ENCODE measurements at places on chromosomes 7 and 10. TPM values are rescaled to one million over a fixed set of nuclear protein-coding genes. Genes with fewer than 3 reads are reported as not detected.

DNA sequence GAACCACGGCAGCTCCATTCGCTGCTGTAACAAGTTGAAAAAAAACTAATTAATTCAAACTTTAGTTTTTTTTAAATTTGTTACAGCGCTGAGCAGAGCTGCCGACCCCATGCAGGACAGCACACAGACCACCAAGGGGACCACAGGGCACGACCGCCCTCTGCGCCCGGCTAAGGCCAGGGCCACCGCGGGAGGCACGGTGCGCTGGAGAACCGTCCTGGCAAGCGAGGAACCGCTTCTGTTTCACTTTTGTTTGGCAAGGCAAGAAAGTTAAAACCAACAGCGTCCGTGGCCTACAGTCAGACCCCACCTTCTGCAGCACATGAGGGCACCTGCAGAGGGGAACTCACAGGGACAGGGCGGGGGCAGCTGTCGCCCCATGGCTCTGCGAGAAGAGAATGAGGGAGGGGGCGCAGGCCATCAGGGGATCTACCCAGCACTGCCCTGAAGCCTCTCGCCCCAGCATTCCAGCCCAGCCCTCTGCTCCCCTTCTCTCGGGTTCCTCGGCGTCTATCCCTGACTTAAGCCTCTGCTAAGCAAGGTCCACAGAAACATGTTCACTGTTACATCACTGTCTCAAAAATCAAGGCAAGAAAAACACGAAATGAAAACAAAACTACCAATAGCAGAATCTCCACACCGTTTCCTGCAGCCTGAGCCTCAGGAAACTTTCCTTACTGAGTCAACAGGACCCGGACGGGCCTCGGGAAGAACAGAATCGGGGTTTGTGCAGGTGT, 204.4 kb downstream of the DIP2C start:
- H3K27me3 ChIP-seq: no peaks in the 10 kb centered on the region
- peaks cover 13% of the 10 kb centered on the region for H3K4me1 ChIP-seq
- H3K36me3 ChIP-seq: no peaks in the 10 kb centered on the region
- DNase-seq: peak; percentile 27
- H3K27ac ChIP-seq: no peak overlapping the region
- H3K4me3 ChIP-seq: no peak overlapping the region

DNA sequence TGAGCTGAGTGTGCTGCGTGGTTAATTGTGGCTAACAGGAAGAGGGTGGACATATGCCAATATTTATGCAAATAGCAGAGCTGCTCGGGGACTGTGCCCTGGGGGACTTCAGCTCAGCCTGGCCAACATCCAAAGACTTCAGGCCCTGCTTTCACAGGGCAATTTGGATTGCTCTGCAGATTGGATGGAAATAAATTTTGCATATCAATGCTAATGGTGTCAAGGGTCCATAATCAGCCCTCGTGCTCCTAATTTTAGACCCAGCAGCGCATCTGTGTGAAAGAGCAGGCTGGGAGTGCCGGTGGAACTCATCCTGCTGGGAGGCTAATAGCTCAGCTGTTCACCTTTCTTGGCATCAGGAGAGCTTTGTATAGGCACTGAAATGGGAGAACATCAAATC, 270.1 kb downstream of the TCERG1L start:
- DNase-seq: no peak
- no peaks in the 10 kb centered on the region for H3K4me1 ChIP-seq
- no peaks in the 10 kb centered on the region for H3K36me3 ChIP-seq
- H3K27ac ChIP-seq: no peak overlapping the region

DNA sequence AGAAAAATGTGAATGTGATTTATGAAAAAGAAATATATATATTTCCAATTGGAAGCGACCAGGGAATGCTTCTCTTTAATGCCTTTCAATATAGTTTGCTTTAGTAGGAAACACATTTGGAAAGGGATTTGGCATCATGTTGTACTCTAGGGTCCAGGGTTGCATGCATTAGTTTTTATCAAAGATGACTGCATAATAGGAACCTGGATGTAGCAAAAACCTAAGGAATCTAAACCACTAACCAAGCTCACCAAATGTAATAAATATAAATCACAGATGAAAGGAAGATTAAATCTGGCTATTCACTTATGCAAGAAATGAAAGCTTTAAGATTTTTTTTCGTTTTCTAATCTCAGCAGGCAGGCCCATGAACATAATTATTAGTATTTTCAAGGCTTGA, 120.0 kb downstream of the ATXN7L1 start:
- no peak for DNase-seq
- H3K27ac ChIP-seq: no peak overlapping the region
- no peaks in the 10 kb centered on the region for H3K27me3 ChIP-seq
- H3K36me3 ChIP-seq: no peaks in the 10 kb centered on the region
- no peak overlapping the region for H3K4me3 ChIP-seq

DNA sequence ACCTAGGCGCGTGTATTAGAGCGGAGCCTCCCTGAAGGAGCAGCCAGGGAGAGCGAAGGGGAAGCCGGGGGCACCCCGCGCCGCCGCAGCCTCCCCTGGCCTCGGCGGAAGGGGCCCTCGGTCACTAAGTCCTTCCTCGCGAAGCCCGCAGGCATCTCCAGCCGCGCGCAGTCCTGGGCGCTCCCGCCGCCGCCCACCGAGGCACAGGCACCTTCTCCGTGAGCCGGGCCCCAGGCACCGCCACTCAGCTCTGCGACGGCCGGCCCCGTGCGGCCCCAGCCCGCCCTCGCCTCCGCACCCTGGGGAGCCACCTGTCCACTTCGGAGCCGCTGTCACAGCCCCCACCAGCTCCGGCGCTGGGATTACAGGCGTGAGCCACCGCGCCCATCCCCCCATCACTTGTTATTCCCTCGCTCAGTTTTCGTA, 80.8 kb downstream of the ZNF467 start:
- no peak for DNase-seq
- H3K27ac ChIP-seq: no peak overlapping the region
- H3K4me1 ChIP-seq: no peaks in the 10 kb centered on the region

DNA sequence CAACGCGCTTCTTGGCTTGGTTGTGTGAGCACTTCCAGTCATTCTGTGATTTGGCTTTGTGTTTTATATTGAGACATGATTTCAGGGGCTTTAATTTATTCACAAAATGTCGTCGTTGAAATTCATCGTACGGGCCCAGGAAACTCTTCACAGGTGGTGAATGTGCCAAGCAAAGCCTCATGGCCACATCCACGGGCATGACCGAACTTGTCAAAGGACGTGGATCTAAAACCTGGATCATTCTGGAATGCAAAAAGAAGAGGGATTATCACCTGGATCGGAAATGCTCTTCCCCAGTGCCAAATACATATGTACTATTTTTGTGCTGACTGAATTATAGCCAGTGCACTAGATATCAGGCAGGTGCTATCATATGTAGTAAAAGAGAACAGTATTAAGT, 2.2 kb downstream of the PPP1R3C start:
- H3K4me1 ChIP-seq: peaks cover 4% of the 10 kb centered on the region
- peaks cover 13% of the 10 kb centered on the region for H3K36me3 ChIP-seq
- no peaks in the 10 kb centered on the region for H3K27me3 ChIP-seq
- H3K4me3 ChIP-seq: no peak overlapping the region
- no peak for DNase-seq

DNA sequence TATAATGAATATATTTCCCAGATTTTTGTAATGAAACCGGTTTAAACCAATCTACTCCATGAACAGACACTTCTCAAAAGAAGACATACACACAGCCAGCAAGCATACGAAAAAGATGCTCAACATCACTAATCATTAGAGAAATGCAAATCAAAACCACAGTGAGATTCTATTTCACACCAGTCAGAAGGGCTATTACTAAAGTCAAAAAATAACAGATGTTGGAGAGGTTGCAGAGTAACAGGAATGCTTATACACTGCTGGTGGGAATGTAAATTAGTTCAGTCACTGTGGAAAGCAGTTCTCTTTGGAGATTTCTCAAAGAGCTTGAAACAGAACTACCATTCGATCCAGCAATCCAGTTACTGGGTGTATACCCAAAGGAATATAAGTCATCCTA, 240.7 kb downstream of the TSPAN12 start:
- no peaks in the 10 kb centered on the region for H3K36me3 ChIP-seq
- DNase-seq: no peak
- no peaks in the 10 kb centered on the region for H3K4me1 ChIP-seq
- H3K4me3 ChIP-seq: no peak overlapping the region

DNA sequence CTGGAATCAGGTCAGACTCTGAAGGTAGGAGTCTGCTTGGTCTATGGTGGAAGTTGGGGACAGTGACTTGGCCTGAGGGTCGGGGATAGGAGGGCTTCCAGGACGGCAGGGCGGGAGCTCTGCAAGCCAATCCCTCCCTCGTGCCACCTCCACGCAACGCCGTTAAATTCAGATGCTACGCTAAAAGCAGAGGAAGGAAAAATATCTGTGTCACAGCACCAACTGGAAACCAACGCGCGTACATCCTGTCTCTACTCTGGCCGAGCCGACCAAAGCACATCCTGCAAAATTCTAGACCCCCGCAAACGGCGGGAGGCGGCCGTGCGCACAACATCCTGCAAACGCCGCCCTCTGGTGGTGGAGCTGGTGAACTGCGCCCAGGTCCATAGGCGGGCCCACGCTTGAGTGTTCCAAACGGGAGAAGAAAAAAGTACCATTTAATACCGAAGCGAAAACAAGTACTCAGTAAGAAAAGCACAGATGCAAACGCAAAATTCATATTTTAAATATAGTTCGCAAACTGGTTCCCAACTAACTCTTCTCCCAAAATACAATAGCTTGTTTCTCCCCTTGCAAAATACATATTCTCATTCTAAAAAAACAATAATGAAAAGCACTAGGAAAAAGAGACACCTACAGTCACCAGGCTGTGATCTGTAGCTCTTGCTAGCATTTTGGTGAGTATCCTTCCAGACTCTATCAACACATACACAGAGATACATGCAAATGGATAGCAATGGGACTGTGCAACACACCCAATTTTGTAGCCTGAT, 45.7 kb upstream of the HSPA12A start:
- peak overlapping the region; percentile 30 for H3K4me3 ChIP-seq
- peaks cover 4% of the 10 kb centered on the region for H3K27me3 ChIP-seq
- no peak overlapping the region for H3K27ac ChIP-seq
- peak; percentile 88 for DNase-seq

GRCh38 chr7:98628418-98628817, 11.3 kb downstream of the NPTX2 start:
- no peak overlapping the region for H3K27ac ChIP-seq
- H3K27me3 ChIP-seq: no peaks in the 10 kb centered on the region
- DNase-seq: no peak
- H3K4me3 ChIP-seq: no peak overlapping the region
- H3K4me1 ChIP-seq: no peaks in the 10 kb centered on the region
- no peaks in the 10 kb centered on the region for H3K36me3 ChIP-seq

GRCh38 chr10:60123172-60123571, 216.8 kb upstream of the CCDC6 start:
- no peaks in the 10 kb centered on the region for H3K36me3 ChIP-seq
- no peaks in the 10 kb centered on the region for H3K27me3 ChIP-seq
- no peak overlapping the region for H3K27ac ChIP-seq
- H3K4me3 ChIP-seq: no peak overlapping the region
- no peaks in the 10 kb centered on the region for H3K4me1 ChIP-seq

DNA sequence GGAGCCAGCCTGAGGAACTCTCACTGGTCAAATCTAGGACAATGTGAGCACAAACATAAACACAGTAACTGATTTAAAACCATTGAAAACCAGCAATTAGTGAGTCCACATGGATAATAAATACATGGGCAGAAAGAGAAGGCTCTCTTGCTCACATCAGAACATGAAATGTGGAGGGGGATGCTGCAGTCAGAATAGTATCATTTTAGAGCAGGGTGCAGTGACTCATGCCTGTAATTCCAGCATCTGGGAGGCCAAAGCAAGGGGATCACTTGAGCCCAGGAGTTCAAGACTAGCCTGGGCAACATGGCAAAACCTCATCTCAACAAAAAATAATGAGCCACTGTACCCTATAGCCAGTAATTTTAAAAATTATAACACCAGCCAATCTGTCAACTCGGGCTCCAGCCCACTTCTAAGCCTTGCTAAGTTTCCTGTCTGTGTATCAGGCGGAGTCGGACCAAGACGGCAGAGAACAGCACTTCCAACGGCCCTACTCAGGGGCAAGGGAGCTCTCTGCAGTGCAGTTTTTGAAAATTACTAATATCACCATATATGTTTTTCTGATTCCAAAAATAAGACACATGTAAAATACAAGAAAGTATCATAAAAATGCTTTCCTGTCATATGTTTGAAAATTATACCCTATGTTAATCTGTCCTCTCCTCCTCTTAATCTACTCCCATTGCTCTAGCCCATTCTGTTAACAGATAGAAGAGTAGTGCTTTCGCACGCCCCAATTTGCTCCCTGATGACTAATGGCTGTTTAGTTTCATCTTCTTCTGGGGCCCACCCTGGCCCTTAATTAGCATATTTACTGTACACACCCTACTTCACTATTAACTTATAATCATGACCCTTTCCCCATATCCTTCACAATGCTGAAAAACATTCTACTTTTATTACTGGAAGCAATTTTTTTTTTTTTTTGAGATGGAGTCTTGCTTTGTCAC, 17.1 kb downstream of the URGCP start:
- no peak for DNase-seq
- peaks cover 15% of the 10 kb centered on the region for H3K36me3 ChIP-seq
- H3K4me1 ChIP-seq: peaks cover 18% of the 10 kb centered on the region
- no peak overlapping the region for H3K4me3 ChIP-seq
- H3K27ac ChIP-seq: no peak overlapping the region
- H3K27me3 ChIP-seq: no peaks in the 10 kb centered on the region

DNA sequence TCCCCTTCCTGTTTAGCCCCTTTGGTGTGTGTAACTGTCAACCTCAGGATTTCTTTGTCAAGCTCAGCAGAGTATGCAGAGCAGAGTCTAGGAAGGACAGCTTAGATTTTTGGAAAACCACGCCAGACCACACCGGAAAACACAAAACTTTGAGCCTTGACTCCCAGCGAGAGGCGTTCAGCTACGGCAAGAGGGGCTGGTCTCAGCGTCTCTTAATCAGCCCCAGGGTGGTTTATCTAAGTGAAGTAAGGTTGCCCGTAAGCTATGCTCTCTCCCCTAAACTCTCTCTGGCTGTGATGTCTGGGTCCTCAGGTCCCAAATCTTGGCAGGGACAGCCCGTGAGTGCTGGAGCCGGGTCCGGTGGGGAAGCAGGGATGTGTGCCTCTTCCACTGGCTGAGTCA, 230.9 kb downstream of the KLF6 start:
- no peak for DNase-seq
- H3K36me3 ChIP-seq: no peaks in the 10 kb centered on the region
- H3K4me3 ChIP-seq: no peak overlapping the region

- H3K27me3 ChIP-seq: no peaks in the 10 kb centered on the region
- DNase-seq: peak; percentile 54
- peaks cover under 1% of the 10 kb centered on the region for H3K4me1 ChIP-seq
- no peaks in the 10 kb centered on the region for H3K36me3 ChIP-seq
- peak overlapping the region; percentile 20 for H3K27ac ChIP-seq
- no peak overlapping the region for H3K4me3 ChIP-seq
Measured at GRCh38 chr10:71263376-71263775, 51.0 kb downstream of the UNC5B start.

GRCh38 chr10:95440756-95441546, 120.2 kb downstream of the SORBS1 start:
- H3K27me3 ChIP-seq: no peaks in the 10 kb centered on the region
- DNase-seq: no peak
- peaks cover 8% of the 10 kb centered on the region for H3K4me1 ChIP-seq
- H3K4me3 ChIP-seq: no peak overlapping the region
- no peak overlapping the region for H3K27ac ChIP-seq

VWA2 gene
- not detected for total RNA-seq

KLHDC10 gene
- 57.2 TPM for total RNA-seq

AKR1C3 gene
- 0.67 TPM for total RNA-seq

All from adrenal gland (tissue), 19 donors.